ENCODE measurements at places on chromosomes 4 and X.

DNA sequence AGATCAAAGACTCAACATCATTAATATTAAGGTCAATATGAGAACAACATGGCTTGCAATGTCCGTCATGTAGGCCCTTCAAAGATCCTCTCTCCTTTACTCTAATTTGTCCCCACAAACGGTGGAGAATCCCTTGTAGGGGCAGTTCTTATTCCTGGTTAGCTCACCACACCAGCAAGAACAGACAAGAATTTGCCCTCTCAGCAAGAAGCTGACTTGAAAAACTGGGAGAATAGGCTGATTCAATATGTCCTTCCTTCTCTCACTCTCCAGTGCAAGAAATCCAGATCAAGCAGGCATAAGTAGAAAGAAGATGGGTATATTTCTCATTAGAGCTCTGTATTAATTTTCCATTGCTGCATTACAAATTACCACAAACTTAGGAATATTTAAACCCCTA is 704.2 kb upstream of the SLIT2 start:
- no peaks in the 10 kb centered on the region for H3K27me3 ChIP-seq
- H3K27ac ChIP-seq, result no peak overlapping the region
- no peak for DNase-seq
- no peak overlapping the region for H3K4me3 ChIP-seq

DNA sequence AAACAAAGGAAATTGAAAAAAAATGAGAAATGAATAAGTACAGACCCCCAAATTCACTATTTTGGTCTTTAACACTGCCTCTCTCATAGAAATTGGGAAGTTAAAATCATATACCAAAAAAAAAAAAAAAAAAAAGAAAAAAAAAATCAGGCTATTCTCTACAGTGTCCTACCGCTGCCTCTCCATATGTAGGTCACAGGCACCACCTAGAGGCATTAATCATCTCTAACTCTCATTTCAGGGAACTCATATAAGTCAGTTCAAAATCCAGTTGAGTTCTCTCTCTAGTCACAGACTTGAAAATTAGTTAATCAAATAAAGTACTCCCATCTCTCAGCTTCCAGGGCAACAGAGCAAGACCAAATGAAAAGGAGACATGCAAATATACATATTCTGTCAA is 47.9 kb downstream of the COX18 start:
- no peak overlapping the region for H3K4me3 ChIP-seq
- H3K27me3 ChIP-seq, result no peaks in the 10 kb centered on the region
- no peak for DNase-seq
- H3K4me1 ChIP-seq, result no peaks in the 10 kb centered on the region

- no peaks in the 10 kb centered on the region for H3K27me3 ChIP-seq
- DNase-seq, result no peak
- no peaks in the 10 kb centered on the region for H3K4me1 ChIP-seq
- H3K4me3 ChIP-seq, result no peak overlapping the region
- no peaks in the 10 kb centered on the region for H3K36me3 ChIP-seq
Observed at GRCh38 chr4:116346750-116347149, 738.6 kb downstream of the TRAM1L1 start.

DNA sequence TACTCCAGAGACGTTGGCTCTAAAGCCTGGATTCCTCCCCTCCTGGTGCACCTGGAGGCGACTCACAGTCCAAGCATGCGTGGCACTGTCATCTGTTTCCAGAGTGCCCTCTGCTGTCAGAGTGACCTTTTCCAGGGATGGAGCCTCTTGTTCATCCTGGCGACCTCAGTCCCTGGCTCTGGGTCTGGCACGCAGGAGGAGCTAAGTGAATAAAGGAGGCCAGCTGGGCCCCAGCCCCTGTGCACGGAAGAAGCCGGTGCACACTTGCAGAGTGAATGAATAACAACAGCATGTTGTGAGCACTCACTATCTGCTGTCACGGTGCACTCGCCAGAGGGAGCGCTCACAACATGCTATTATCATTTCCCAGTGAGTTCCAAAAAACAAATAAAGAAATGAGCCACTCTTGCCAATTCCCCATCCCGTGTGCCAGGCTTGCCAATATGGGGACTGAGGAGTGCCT is 27.8 kb upstream of the PSAPL1 start:
- no peaks in the 10 kb centered on the region for H3K36me3 ChIP-seq
- H3K27ac ChIP-seq, result no peak overlapping the region
- no peaks in the 10 kb centered on the region for H3K27me3 ChIP-seq
- DNase-seq, result peak; percentile 23
- H3K4me3 ChIP-seq, result no peak overlapping the region
- peaks cover 8% of the 10 kb centered on the region for H3K4me1 ChIP-seq

GRCh38 chr4:144350706-144351105 is 210.2 kb upstream of the GYPA start:
- H3K36me3 ChIP-seq, result no peaks in the 10 kb centered on the region
- no peak overlapping the region for H3K27ac ChIP-seq
- DNase-seq, result no peak
- no peak overlapping the region for H3K4me3 ChIP-seq

DNA sequence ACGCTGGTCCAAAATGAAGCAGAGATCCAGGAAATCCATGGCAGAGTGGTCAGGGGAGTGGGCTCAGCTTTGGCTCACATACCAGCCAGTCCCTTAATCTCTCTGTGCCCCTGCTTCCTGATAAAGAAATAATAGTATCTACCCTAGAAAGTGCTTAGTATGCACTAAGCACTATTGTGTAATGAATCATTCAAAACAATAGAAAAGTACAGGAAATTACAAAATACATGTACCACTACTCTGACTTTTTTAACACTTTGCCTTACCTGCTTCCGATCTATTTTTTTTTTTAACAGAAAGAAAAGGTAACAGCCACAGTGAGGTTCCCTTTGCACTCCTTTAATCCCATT is 49.9 kb downstream of the TBC1D9 start:
- H3K36me3 ChIP-seq, result no peaks in the 10 kb centered on the region
- H3K4me3 ChIP-seq, result no peak overlapping the region
- H3K4me1 ChIP-seq, result peaks cover 38% of the 10 kb centered on the region
- DNase-seq, result no peak

DNA sequence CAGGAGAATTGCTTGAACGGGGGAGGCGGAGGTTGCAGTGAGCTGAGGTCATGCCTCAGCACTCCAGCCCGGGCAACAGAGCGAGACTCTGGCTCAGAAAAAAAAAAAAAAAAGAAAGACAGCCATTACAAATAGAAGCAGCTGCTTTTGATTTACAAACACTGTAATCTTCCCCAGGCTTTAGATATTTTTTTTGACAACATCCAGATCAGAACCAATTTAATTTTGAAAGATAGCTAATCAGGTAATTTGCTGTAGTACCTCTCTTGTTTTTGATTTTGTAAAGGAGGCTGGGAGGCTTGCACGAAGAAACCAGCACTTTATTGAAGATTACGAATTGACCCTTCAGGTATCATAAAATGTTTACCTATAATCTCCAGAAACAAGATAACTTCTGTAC is 107.0 kb downstream of the LDB2 start:
- no peaks in the 10 kb centered on the region for H3K36me3 ChIP-seq
- H3K27ac ChIP-seq, result no peak overlapping the region
- no peaks in the 10 kb centered on the region for H3K4me1 ChIP-seq
- no peak overlapping the region for H3K4me3 ChIP-seq

GRCh38 chr4:109945056-109945455 is 32.4 kb downstream of the EGF start:
- peaks cover 25% of the 10 kb centered on the region for H3K4me1 ChIP-seq
- no peaks in the 10 kb centered on the region for H3K36me3 ChIP-seq
- H3K27ac ChIP-seq, result no peak overlapping the region
- no peak for DNase-seq

- H3K27me3 ChIP-seq, result no peaks in the 10 kb centered on the region
- no peak for DNase-seq
- H3K4me3 ChIP-seq, result no peak overlapping the region
Observed at GRCh38 chr4:148618856-148619255, 176.6 kb upstream of the NR3C2 start.

- DNase-seq, result no peak
- H3K27ac ChIP-seq, result no peak overlapping the region
- H3K36me3 ChIP-seq, result peaks cover 3% of the 10 kb centered on the region
- H3K27me3 ChIP-seq, result no peaks in the 10 kb centered on the region
- peaks cover 29% of the 10 kb centered on the region for H3K4me1 ChIP-seq
Observed at GRCh38 chr4:119221412-119221811, 8.9 kb downstream of the USP53 start.

DNA sequence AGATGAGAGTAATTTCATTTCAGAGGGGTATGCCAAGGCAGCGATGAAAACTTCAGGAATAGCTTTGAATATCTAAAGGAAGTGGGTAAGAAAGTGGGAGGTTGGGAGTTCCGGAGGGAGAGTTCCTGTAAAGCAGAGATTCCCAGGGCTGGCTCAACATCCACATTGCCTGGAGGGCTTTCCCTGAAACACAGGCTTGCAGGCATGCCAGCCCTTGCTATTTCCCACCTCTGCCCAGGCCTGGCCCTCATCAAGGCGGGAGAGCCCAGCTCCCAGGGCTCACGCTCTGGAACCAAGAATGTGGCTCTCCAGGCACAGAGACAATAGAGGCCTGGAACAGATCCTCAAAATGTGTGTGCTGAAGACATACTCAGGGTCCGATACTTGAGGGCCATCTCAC is 43.8 kb upstream of the CLDN34 start:
- H3K4me3 ChIP-seq, result no peak overlapping the region
- no peaks in the 10 kb centered on the region for H3K27me3 ChIP-seq
- H3K36me3 ChIP-seq, result no peaks in the 10 kb centered on the region
- H3K4me1 ChIP-seq, result no peaks in the 10 kb centered on the region

DNA sequence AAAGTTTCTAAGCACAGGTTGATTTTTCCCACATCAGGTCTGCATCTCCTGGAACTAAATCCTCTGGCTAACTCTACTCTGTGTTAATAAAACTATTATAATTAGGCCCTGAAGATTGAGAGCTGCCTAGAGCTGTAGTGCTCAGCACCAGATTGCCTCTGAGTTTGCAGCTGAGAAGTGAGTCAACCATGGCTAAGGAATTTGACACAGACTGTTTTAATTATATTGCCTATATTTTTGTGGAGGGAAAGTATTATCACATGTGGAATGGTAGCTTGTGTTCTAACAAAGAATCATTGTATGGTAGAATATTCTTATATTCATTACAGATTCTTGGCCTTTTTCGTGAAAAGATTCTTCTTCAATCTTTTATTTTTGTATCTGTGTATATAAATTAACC is 1907.6 kb upstream of the TENM3 start:
- H3K36me3 ChIP-seq, result no peaks in the 10 kb centered on the region
- H3K27me3 ChIP-seq, result no peaks in the 10 kb centered on the region
- DNase-seq, result no peak
- H3K4me1 ChIP-seq, result no peaks in the 10 kb centered on the region

GRCh38 chr4:27239641-27240040 is 379.0 kb downstream of the STIM2 start:
- no peaks in the 10 kb centered on the region for H3K27me3 ChIP-seq
- H3K36me3 ChIP-seq, result no peaks in the 10 kb centered on the region
- DNase-seq, result no peak
- no peak overlapping the region for H3K4me3 ChIP-seq

DNA sequence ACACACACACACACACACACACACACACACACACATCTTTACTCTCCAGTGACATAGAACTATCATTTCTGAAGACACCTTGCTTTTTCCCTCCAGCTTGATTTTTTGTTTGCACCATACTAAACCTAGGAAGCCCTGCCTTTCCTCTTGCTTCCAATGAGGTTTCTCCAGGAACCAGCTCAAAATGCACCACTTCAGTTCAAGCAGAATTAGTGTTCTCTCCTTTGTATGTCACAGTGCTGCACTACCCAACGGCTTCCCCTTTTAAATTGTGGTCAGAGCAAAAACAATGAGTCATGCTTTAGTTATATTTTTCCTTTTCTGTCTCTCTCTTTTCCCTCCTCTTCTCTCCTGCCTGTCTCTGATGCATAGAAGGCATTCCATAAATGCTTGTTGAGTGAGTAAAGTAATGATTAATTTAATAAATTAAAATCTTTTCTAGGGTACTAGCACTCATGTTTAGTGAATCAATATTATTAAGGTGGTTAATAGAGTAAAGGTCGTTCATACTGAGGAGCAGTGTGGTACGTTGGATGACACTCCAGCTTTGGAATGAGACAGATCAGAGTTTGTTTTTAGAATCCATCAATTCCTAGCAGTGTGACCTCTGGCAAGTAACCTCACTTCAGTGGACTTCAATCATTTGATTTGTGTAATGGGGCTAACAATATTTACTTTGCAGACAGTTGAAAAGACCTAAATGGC is 5.9 kb downstream of the RTL3 start:
- H3K4me1 ChIP-seq, result no peaks in the 10 kb centered on the region
- no peak overlapping the region for H3K4me3 ChIP-seq
- no peak overlapping the region for H3K27ac ChIP-seq
- no peaks in the 10 kb centered on the region for H3K36me3 ChIP-seq
- DNase-seq, result no peak
- no peaks in the 10 kb centered on the region for H3K27me3 ChIP-seq

- H3K27ac ChIP-seq, result no peak overlapping the region
- no peak overlapping the region for H3K4me3 ChIP-seq
- DNase-seq, result no peak
Observed at GRCh38 chrX:107541244-107541643, 87.1 kb upstream of the PRPS1 start.

GRCh38 chrX:132022198-132022966 is 720 bp upstream of the STK26 start:
- H3K4me1 ChIP-seq, result peaks cover 7% of the 10 kb centered on the region
- peak overlapping the region; percentile 30 for H3K27ac ChIP-seq
- H3K4me3 ChIP-seq, result peak overlapping the region; percentile 41
